ENCODE measurements at places on chromosomes 7 and 10.
A peak's percentile ranks its signal among the peaks of the same experiment; 100 is the strongest.

- DNase-seq: no peak
Observed at GRCh38 chr10:14880229-14880628, 1.6 kb downstream of the SUV39H2 start.

DNA sequence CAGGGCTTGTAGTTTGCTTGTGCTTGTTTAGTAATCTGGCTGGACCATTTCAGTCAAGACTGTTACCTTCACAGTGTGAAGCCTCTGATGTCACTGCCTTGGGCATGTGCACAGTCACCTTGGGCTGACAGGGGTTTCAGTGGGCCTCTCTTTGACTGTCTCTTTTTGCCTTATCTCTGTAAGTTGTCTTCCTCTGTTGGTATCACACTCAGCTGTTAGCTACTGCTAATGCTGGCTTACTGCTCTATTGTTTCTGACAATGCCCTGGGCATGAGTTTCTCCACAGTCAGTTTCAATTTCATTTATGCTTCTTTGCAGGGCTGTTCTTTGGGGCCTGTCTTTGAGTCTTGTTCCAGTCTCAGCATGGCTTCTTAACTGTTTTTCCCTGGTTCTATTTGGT is 201.9 kb upstream of the SHH start:
- DNase-seq: no peak

DNA sequence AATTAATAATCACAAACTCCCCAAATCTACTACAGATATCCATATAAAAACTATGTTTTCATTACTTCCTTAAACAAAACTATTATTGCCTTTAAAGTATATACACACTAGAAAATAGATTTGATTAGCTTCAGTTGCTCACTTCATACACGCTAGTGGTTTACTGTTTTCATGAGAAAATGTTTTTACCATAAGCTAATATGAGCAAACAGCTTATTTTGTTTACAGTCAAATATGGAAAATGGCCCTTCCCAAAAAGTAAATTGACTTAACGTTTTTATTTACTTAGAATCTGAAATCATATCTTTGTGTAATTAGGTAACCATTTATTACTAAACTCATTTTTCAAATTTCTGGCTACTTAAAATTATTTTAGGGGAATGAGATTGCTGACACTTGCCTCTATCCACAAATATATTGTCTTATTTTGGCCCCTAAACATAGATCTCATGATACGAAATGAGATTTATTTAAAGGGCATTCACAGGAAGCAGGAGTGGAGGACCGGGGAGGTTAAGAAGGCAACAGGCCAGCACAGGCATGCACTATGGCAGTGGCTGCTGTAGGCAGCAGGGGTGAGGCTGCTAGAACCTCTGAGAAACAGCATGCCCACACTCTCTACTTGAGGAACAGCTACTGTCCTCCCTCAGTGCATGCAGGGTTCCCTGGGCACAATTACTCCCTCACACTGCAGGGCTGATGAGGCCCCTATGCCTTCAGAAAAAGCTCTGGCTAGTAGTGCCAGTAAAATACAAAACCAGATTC is 29.6 kb upstream of the SOSTDC1 start:
- DNase-seq: no peak

DNA sequence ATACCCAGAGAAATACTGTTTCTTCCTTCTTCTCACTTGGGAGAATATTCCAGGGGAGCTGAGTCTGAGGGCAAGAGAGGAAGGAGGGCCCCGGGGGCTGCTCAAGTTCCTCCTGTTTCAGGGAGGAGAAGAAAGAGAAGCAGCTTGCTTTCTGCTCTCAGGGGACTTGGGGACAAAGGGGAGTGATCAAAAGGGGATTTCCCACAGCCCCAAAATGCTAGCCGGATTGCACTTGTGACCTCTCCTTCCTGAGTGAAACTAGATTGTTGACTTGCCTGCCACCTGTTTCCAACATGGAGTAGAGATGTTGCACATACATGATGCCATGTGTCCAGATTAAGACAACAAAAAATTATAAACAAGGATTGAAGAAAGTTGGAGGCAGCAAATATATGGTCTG is 28.7 kb upstream of the PDCD4 start:
- DNase-seq: no peak

GRCh38 chr7:151482883-151483710 is 36.6 kb downstream of the RHEB start:
- no peak for DNase-seq

DNA sequence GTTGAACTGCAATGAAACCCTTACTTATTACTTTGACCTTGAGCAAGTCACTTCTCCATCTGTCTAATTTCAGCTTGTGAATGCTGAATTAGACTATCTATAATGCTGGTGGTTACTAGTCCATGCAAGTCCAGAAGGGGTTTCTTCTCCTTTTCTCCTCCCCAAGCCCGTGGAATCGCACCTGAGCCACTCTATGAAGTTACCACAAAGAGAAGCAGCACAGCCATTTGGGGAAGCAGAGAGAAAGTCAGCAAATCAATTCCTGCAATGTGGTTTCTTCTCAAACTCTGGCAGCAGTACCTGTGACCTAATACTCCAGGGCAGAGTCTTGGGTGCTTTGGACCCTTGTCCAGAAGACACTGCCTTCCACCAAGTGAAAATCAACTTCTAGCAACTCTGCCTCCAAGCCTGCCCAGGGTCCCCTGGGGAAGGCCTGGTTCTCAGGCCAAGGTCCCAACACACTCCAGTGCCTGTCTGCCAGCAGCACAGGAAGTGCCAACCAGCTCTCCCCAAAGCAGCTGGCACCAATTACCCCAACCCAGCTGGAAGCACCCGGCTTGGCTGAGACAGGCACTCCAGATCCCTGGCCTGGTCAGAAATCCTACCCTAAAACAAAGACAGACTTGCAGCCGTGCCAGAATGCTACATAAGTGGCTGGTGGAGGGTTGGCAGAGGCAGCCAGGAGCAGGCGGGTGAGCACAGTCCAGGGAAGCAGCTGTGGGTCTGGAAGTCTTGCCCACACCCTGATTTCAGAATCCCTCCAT is 200.3 kb downstream of the LSM5 start:
- DNase-seq: no peak

- peak; percentile 74 for DNase-seq
Observed at GRCh38 chr7:11557627-11558026, 274.4 kb downstream of the THSD7A start.

- no peak for DNase-seq
Observed at GRCh38 chr10:60470091-60470490, 80.4 kb upstream of the ANK3 start.

GRCh38 chr10:131819241-131820072 is 81.4 kb upstream of the PPP2R2D start:
- no peak for DNase-seq

- DNase-seq: no peak
Observed at GRCh38 chr7:5776894-5777660, 4.4 kb downstream of the RNF216 start.

DNA sequence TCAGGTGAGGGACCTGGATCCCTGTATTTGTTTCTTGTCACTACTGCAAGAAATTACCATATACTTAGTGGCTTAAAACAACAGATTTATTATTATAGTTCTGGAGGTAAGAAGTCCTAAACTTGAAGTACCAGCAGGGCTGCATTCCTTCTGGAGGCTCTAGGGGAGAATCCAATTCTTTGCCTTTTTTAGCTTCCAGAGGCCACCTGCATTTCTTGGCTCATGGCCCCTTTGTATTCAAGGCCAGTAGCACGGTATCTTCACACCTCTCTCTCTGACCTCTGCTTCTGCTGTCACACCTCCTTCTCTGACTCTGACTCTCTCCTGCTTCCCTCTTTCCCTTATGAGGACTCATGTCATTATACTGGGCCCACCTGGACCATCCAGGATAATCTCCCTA is 2.2 kb upstream of the LHPP start:
- DNase-seq: no peak

GRCh38 chr7:143258831-143259230 is 4.4 kb upstream of the GSTK1 start:
- no peak for DNase-seq

DNA sequence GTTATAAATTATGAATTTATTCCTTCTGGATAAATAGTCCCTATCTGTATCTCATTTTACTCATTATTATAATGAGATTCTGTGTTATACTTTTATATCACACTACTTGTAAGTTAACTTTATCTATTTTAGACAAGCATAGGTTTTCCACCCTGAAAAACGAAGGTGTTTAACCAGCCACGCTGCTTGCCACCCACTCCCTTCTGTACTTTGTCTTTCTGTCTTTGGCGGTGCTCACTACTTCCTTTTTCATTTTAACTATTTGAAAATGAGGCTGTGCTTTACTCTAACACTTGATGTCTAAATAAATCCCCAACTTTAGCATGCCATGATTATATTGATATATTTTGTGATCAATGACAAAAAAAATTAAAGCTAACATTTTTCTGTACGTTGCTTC is 952.9 kb downstream of the DNAJB9 start:
- DNase-seq: no peak

DNA sequence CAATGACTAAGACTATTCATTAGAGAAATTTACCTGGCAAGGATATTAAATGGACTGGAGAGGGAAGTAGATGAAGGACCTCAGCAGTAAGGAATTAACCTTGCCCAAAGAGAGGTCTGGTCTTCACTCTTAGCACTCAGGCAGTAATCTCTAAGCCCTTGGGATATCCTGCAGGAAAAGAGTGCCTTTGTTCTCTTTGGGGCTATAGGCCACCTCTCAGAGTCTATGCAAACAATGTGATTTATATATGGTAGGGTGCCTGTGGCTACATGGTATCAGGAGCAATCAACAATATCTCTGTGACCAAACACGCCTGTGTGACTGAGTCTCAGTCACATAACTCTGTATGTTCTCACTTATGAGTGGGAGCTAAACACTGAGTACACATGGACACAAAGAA is 154.7 kb upstream of the CDK1 start:
- DNase-seq: no peak

DNA sequence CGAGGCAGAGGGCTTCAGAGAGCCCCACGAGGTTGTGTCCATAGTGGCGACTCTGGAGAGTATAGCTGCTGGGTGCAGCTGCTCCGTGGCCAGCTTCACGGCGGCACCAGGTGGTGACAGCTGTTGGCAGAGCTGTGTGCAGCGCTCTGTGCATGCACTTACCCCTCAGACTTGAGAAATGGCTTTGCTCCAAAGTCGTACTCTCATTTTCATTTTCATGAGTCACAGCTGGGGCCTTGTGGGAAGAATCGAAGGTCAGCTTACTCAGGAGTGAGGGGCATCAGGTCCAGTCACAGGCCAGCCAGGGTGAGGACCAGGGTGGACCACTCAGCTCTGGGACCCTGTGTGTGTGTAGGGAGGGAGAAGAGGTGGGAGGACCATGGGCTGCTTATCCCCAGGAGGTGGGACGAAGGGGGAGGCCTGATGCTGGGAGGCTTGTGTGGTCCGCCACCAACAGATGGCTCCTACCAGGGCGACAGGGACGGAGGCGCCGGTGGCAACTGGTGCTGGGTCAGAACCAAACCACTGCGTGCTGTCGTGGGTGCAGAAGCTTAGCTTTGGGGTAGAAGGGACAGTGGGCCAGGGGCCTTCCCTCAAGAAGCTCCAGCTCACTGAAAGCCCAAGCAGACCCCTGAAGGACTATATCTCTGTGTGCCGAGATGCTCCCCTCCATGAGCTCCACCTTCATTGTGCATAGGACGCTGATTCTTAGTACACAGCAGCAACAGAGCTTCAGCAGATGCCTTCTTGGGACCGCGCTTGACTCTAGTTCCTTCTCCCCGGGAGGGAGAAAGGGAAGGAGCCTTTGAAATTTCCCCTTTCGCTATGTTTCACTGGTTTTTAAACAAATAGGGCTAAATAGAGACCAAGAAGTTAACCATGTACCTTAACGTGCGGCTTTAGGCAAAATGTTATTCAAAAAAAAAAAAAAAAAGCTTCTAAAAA is 225.0 kb downstream of the CELF2 start:
- DNase-seq: no peak

GRCh38 chr7:100791881-100792666 is 35.2 kb downstream of the EPHB4 start:
- no peak for DNase-seq

- DNase-seq: peak; percentile 55
Observed at GRCh38 chr10:93554760-93555432, 11.6 kb upstream of the FFAR4 start.

- DNase-seq: no peak
Observed at GRCh38 chr7:143255564-143255963, 7.7 kb upstream of the GSTK1 start.

DNA sequence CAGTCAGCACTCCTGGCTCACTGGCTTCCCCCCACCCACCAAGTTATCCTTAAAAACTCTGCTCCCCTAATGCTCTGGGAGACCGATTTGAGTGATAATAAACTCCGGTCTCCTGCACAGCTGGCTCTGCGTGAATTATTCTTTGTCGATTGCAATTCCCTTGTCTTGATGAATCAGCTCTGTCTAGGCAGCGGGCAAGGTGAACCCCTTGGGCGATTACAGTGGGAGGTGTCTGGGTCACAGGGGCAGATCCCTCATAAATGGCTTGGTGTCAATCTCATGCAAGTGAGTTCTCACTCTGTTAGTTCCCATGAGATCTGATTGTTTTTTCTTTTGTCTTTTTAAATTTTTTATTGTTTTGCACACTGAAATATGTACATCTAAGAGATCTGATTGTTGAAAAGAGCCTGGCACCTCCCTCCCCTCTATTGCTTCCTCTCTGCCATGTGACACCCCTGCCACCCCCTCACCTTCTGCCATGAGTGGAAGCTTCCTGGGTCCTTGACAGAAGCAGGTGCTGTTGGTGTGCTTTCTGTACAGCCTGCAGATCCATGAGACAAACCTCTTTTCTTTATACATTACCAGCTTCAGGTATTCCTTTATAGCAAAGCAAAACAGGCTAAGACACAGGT is 20.5 kb downstream of the OTUD1 start:
- no peak for DNase-seq

DNA sequence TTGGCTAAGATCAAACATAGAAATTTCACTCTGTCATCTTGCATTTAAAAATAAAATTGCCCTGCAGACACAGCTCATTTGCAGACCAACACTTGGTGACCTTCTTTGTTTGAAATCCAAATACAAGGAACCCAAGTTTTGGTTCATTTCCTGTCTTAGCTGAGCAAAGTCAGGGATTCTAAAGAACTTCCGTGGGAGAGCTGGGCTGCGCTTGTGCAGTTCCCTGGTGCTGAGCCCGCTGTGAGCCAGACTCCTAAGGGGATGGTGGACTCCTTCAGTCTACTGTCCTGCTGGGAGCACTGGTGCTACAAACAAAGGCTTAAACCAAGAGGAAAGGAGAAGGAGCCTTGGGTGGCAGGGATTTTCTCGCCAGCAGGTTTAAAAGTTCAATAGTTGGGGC is 60.0 kb downstream of the MYOF start:
- no peak for DNase-seq

- no peak for DNase-seq
Observed at GRCh38 chr10:49033939-49034338, 81.4 kb downstream of the VSTM4 start.

DNA sequence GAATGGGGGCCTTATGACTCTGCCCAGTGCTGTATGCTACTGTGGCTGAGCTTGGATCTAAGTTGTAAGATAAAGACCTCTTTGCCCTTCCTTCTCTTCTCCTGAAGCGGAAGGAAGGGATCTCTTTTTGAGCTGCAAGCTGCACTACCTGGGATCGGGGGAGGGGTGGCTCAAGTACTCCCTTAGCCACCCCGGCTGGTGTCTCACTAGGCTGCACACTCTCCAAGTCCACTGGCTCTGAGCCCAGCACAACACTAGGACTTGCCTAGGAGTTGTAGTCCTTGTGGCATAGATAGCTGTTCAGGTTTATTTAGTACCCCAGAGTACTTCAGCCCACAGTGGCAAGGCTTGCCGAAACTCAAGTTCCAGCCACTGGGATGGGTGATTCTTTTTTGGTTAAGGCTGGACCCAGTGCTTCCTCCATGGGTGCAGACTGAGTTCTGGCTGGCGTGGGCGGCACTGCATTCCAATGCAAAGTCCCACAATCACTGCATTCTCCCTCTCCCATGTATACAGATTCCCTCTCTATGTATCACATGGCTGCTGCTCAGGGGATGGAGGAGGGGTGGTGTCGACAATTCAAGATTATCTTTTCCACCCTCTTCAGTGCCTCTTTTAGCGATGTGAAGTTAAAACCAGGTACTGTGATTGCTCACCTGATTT is 76.2 kb upstream of the SLC25A13 start:
- DNase-seq: no peak

Measured in NT2/D1 (cell line).